Upper lobe of right lung (tissue), 1 donor: ENCODE measurements at places on chromosomes 1 and 21.
A peak's percentile ranks its signal among the peaks of the same experiment; 100 is the strongest.

GRCh38 chr1:147641695-147642592, 28.4 kb downstream of the ACP6 start:
- DNase-seq, result no peak

- no peak for DNase-seq
Measured at GRCh38 chr1:91619881-91620280, 119.2 kb downstream of the CDC7 start.

DNA sequence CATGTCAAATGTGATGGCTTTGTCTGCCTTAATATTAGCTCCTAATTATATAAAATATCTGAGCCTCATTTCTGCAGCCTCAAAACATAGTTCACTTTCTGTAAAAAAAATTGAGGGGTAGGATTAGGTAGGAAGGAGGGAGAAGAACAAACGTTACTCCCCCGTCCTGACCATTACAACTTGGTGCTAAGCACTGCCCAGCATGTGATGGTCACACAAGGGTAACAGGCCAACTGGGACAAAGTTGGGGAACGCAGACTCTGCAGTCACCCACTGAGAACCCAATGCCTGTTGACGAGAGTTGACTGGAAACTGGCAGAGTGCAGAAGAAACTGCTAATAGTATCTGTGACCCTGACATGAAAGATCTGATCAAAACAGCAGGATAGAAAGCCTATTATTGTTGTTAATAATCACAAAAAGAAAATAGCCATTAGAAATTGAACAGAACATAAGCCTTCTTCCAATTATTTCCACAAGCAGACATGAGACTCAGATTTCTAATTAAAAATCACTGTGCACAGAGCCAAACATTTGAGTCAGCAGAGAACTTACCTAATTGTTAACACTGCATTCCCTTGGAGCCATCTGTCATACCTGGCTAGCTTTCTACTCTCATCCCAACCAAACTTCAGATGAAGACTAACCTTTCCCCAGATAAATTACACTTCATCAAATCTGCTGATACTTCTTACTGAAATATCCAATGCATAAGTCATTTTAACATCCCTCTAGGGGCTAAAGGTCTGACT, 5.5 kb downstream of the SORT1 start:
- no peak for DNase-seq

GRCh38 chr1:69038379-69038778, 529.3 kb upstream of the LRRC7 start:
- DNase-seq, result no peak

DNA sequence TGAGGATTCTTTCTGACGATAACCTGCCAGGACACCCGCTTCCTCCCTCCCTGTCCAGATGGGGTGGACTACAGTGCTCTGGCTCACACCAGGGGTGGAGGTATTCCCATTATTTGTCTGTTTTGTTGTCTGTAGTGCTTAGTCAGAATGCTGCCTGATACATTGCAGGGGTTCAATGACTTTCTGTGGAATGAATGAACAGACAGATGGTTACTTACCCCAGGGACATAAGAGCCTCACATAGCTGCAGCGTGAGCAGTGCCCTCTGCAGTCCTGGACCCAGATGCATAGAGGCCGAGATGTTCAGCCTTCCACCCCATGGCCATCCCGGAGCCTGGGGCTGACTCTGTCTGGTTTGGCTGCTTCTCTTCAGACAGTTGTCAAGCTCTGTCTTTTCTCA, 13.0 kb upstream of the F3 start:
- no peak for DNase-seq

GRCh38 chr1:208766832-208767231, 522.6 kb upstream of the PLXNA2 start:
- no peak for DNase-seq

DNA sequence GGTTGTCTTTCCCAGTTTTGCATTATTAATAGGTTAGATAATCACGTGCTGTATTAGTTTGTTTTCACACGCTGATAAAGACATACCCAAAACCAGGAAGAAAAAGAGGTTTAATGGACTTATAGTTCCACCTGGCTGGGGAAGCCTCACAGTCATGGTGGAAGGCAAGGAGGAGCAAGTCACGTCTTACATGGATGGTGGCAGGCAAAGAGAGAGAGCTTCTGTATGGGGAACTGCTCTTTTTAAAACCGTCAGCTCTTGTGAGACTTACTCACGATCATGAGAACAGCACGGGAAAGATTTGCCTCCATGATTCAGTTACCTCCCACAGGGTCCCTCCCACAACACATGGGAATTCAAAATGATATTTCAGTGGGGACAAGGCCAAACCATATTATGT, 2.3 kb upstream of the VCAM1 start:
- no peak for DNase-seq

DNA sequence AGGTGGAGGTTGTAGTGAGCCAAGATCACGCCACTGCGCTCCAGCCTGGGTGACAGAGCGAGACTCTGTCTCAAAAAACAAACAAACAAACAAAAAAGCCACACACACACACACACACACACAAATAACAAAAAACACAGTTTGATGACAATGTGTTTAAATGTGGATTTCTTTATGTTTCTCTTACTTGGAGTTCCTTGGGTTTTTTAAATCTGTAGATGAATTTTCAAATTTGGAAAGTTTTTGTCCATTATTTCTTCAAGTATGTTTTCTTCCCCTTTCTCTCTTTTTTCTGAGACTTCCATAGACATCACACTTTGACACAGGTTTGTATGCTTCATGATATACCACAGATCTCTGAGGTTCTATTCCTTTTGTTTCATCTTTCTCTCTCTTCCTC, 12.1 kb upstream of the PPIE start:
- DNase-seq, result no peak

- no peak for DNase-seq
Measured at GRCh38 chr1:192918259-192918658, 109.4 kb downstream of the RGS2 start.

DNA sequence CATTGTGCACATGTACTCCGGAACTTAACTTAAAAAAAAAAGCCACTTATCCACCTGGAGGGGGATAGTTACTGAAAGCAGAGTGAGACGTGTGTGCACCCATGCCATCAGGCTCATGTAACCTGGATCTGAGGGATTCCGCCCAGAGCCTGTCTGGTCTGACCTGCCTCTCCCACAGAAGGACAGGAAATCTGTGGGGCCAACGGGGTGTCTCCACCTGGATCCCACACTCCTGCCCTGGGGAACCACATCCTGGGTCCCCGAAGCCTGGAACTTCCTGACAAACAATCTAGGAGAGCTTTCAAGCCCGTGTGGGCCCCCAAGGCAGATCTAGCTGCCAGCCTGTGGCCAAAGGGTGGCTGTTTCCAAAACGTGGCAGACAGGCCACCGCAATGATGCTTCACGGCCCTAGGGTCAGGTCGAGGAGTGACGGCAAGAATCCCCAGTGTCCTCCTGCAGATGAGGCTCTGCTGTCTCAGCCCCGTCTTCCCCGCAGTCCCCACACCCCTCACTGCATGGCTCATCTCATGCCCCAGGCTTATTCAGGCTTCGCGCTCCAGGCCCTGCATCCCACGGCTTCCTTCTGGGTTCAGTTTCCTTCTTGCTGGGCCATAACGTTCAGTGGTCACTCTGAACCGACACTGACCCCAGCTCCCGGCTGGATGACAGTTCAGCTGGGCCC, 21.0 kb upstream of the PCBP3 start:
- DNase-seq, result peak; percentile 48

- no peak for DNase-seq
Measured at GRCh38 chr1:240092301-240093119, 827 bp downstream of the FMN2 start.

- no peak for DNase-seq
Measured at GRCh38 chr1:71303617-71304041, 222.8 kb upstream of the ZRANB2 start.

GRCh38 chr1:166170075-166170474, 3.3 kb upstream of the FAM78B start:
- no peak for DNase-seq

DNA sequence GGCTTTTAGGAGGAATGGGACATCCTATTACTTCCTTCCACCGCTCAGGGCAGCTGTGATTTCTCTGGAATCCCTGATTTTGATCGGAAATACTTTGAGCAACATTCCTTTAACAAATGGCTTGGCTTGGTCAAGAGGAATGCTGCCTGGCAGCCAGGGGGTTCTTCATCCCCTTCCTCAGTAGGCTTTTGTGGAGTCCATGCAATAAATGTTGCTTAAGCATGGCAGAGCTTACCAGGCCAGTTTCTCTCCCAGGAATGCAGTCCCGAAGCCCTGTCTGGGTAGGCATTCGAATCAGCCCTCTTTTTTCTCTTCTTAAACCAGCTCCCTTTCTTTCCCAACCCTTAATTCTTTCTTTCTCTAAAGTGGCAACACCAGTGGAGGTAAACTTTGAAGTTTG, 177.1 kb upstream of the KIAA0040 start:
- no peak for DNase-seq

DNA sequence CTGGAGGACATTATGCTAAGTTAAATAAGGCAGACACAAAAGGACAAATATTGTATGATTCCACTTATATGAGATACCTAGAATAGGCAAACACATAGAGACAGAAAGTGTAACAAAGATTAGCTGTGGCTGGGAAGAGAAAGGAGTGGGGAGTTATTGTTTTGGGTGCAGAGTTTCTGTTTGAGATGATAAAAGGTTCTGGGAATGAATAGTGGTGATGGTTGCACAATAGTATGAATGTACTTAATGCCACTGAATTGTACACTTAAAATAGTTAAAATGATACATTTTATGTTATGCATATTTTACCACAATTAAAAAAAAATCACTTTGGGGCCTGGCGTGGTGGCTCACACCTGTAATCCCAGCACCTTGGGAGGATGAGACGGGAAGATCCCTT, 21.2 kb upstream of the ERO1B start:
- DNase-seq, result no peak

GRCh38 chr1:65691972-65692371, 100.7 kb upstream of the PDE4B start:
- no peak for DNase-seq

GRCh38 chr1:180674603-180675530, 43.0 kb downstream of the XPR1 start:
- no peak for DNase-seq

DNA sequence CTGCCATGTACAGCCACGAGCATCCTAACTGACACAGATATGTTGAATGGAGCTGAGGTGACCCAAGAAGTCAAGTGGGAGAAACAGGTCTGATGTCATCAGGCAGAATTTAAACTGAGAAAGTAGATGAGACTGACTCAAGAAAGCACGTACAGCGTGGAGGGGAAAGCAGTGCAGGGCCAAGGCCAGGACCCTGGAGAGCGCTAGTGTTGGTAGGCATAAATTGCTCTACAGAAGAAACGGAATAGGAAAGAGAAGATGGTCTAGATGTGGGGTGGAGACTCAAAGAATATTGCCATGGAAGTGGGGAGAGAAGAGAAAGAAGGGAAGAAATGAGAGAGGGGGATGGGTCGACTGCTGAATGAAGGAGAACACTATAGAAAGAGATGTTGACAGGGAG, 45.3 kb upstream of the GJB5 start:
- DNase-seq, result no peak

- DNase-seq, result no peak
Measured at GRCh38 chr1:85240174-85240601, 19.3 kb downstream of the C1orf52 start.

DNA sequence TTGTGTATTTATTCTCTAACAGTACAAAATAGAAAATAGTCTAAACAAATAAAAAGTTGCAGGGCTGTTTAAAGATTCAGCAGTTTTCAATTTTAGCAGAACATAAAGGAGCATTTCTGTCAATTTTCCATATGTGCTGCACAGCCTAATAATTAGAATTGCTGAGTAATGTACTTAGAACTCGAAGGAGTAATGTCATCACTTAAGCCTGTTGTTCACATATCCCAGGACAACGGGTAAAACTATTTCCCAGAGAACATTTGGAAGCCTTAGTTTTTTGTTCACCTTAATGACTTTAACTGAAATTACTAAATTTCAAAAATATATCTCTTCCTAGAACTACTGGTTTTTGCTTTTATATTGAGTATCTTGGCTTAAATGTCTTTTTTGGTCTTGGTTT, 81.6 kb downstream of the ZP4 start:
- DNase-seq, result no peak

GRCh38 chr1:171420810-171421209, 64.5 kb upstream of the PRRC2C start:
- DNase-seq, result no peak

GRCh38 chr1:23960291-23961020, 828 bp downstream of the PNRC2 start:
- no peak for DNase-seq

GRCh38 chr21:42683371-42684108, 30.1 kb downstream of the PDE9A start:
- DNase-seq, result no peak

DNA sequence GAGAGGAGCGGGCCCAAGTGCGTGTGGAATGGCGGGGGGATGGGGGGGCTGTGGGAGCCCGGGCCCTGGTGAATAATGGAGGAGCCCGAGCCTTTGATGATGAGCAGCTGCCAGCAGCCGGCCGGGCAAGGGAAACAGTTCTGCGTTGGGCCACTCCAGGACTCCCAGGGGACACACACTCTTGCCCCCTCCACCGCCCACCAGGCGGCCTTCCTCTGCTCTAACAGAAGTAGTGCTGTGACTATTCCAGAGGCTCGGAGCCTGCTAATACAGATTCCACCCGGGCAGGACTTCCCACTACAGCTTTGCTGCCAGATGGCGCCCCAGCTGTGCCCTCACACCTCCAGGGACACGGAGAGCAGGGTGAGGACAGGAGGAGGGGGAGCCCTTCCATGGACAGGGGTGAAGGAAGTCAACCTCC, 48.2 kb upstream of the LRP8 start:
- DNase-seq, result peak; percentile 57
